ENCODE measurements at places on chromosomes 13 and 19.
A peak's percentile ranks its signal among the peaks of the same experiment; 100 is the strongest.

DNA sequence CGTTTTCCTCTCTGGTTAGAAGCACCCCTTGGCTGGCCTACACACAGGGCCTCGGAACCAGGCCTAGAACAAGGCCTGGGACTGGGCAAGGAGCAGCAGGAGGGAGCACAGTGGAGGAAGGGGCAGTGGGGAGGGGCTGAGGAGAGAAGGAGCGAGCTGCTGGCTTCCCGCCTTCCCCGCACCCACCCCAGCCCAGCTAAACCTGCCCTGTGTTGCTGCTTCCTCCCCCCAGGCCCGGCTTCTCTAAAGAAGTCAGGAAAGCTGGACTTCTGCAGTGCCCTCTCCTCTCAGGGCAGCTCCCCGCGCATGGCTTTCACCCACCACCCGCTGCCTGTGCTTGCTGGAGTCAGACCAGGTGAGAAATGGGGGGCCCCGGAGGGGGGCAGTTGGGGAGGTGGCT, 24.3 kb downstream of the LYL1 start:
- no peak for DNase-seq

GRCh38 chr13:34772206-34772605, 169.9 kb upstream of the NBEA start:
- no peak for DNase-seq

GRCh38 chr19:21463449-21464105, 41.8 kb upstream of the ZNF429 start:
- no peak for DNase-seq

GRCh38 chr13:94416454-94417080, 62.9 kb downstream of the DCT start:
- peak; percentile 35 for DNase-seq

DNA sequence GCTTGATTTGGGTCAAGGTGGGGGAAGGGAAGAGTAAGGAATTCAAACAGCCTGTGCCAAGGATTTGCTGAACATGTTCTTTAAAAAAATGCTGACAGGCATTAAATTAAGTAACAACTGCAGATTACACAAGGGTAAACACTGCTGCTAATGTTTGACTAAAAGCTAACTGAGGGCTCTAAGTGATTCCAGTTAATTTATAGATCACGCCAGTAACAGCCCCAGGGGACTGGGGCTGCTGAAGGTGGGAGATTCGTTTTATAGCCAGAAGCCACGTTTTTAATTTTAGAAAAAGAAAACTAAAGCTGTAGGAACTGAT, 321.7 kb downstream of the DLEU7 start:
- peak; percentile 60 for DNase-seq

DNA sequence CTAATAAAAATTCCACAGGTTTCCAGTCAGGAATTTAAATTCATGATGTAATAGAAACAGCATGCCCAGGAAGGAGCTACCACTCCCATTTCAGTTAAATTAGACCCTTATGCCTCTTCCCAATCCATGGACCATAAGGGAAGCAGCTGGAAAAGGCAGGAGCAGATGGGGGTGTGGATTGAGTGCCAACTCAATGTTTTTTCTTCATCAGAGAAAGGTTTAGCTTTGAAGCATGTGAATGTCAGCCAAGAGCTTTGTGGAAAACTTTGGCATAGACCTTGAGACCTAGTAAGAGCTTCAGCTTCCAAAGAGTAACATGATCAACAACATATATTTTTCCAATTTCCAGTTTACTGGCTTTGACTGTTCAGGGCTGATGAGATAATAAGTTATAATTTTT, 2139.9 kb downstream of the PCDH9 start:
- no peak for DNase-seq

DNA sequence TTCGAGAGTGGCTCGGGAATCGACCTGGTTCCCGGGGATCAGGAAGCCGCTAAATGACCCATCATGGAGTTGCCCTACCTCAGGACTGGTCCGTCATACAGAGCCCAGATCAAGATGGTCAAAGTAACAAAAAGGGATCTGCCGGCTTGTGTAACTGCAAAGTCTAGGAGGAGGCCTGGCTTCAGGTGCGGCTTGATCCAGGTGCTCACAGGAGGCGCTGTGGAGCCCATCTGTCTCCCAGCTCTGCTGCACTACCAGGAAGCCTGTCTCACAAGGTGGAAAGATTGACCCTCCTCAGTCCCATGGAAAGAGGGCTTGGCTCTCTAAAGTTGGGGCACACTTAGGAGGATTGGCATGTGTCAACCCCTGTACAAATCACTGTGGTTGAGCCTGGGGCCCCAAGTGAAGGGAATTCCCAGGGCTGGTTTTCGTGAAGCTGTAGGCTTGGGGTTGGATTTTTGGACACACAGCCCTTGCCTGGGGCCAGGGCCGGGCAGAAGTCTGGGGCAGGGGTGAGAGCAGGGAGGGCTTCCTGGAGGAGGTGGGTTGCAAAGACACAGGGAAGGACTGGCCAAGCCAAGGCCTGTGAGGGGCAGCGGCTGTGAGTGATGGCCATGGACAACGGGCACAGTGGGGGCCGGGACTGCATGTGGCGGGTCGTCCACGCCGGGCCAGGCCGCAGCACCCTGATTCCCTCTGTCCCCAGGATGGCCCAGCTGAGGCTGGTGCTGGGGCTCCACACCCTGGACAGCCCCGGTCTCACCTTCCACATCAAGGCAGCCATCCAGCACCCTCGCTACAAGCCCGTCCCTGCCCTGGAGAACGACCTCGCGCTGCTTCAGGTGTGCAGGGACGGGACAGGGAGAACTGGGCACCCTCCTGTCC, 4.2 kb downstream of the GZMM start:
- DNase-seq: no peak

GRCh38 chr19:52600639-52601024, 30.5 kb downstream of the ZNF701 start:
- no peak for DNase-seq

DNA sequence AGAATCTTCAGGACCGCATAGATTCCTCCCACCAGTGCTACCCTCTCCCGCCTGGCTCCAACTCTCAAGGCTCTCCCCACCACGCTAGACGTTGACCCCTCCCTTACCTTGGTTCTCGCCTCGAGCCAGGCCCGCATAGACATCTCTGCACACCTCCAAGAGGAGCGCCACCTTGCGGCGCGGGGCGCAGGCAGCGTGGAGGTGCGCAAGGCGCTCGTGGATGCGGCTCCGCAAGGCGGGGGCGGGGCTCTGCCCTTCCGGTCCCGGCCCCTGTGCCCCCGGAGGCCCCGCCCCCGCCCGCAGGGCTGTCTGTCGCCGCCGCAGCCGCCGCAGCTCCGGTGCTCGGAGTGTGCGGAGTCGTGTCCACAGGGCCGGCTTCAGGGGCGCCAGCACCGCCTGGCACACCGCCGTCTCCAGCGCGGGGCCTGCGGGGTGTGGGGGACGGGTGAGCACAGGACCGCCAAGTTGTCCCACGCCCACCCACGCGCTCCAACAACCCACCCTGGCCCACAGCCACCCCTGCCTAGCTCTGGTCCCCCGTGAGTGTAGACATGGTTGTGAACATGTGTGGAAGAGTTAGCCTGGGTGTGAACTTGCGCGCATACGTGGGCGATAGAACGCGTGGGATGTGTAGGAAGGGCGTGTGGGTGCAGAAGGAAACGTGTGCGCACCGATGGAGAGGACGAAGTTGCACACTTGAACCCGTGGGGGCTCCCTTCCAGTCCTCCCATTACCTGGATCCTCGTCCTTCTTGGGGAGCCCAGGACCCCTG, 8.1 kb downstream of the RINL start:
- peak; percentile 62 for DNase-seq

DNA sequence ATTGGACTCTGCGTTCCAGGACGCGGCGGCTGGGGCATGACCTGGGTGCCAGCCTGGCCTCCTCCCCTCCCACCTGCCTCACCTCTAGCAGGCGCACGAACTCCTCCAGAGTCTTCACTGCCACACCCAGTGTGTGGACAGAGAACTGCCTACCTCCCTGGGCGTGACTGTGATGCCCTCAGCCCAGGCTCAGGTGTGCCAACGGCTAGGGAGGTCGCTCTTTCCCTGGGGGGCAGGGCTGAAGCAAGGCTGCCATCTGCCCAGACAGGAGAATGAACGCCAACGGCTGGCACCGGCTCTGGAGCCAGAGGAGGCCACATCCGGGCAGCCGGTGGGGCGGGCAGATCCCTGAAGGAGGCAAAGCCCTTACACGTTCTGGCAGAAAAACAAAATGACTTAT, 11.3 kb downstream of the NANOS3 start:
- DNase-seq: no peak

DNA sequence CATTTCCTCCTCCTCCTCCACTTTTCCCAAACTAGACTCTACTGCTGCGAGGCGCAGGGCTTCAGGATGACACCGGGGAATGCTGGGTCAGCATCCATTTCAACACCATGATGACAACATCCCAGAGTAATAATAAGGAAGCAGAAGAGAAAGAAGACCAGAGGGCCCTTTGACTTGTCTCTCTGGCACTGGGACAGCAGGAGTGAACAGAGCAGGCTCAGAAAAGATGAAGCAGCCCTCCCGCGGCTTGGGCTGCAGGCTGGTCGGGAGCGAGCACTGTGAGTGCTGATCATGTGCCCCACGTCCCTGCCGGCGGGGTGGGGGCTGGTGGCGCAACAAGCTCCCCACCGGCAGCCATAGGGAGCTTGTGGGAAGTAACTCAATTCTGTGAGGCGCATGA, 30.5 kb downstream of the RANBP3 start:
- DNase-seq: peak; percentile 84

DNA sequence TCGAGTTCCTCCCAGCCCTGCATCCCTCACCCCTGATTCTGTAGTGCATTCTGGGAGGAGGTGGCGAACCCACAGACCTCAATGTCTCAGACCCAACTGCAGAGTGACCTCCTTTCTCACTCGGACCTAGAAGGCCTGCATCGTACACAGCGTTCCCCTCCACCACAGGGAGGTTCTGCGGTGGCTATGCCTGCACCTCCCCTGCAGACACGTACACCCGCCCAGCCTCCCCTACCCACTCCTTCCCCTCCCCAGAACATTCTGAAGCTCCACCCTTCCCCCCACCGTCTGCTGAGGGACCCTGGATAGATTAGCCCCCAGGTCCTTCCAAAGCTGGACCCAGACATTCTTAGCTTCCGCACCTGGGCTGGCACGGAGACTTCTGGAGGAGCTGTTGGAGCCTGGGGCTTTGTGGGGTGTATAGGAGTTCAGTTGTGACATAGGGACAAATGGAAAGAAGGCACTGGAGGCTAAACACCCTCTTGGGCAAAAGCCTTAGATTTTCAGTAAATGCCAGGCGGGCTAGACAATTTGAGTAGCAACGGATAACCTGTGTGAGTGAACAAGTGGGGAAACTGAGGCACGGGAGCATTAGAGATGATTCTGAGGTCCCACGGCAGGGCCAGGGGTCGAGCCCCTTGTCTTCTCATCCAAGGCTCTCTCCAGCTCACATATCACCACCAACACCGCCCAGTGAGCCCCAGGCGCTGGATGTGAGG, 420 bp upstream of the FSD1 start:
- DNase-seq: no peak

- no peak for DNase-seq
Observed at GRCh38 chr19:18194181-18194530, 1.1 kb downstream of the MPV17L2 start.

GRCh38 chr13:71378961-71379905, 487.8 kb downstream of the DACH1 start:
- DNase-seq: peak; percentile 19

DNA sequence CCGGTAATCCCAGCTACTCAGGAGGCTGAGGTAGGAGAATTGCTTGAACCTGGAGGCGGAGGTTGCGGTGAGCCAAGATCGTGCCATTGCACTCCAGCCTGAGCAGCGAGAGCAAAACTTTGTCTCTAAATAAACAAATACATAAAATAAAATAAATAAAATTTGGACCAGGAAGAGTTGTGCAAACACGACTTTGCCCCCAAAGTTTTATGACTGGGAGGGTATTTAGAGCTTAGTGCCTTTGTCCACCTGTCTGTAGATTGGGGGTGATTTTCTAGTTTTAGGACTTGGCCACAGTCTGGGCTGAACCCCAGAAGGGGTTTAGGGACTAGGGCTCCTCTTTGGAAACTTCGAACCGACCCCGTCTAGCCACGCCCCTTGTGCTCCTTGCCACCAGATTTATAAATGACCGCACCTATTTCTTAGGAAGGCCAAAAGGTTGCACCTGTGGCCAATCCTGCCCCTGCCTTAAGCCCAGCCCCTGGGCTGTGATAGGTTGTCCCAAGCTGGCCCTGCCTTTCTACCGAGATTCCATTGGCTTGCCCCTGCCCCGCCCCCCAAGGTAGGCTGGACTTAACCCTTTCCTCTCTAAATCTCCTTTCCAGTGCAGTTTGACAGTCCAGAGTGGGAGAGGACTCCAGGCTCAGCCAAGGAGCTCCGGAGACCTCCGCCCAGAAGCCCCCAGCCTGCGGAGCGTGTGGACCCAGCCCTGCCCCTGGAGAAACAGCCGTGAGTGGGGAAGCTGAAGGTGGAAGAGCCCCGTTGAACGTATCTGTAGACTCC, 5.3 kb downstream of the SHD start:
- DNase-seq: no peak

DNA sequence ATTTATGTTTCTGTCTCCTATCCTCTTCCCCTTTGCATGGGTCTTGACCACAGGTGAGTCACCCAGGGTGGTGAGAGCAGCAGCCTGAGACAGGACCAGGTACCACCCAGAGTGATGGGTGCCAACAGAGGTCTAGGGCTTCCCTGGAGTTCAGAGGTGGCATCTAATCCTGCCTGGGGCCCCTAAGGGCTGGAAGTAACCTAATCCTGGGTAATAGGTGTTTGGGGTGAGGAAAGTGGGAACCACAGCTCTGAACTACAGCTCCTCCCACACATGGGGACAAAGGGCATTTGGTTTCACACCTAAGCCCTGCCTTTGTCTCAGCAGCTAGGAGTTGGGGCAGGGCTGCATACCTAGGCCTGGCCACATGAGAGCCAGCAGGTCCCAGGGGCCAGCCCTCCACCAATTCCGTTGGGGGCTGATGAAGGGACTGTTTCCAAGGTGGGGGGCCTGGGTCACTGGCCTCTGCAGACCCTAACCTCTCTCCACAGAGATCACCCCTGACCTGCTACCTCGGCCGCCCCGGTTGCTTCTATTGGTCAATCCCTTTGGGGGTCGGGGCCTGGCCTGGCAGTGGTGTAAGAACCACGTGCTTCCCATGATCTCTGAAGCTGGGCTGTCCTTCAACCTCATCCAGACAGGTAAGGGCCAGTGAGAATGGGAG, 8.0 kb downstream of the SPHK2 start:
- no peak for DNase-seq

GRCh38 chr19:15550929-15551292, 42.6 kb downstream of the CYP4F22 start:
- no peak for DNase-seq

- DNase-seq: peak; percentile 75
Observed at GRCh38 chr13:51286135-51287002, 53.1 kb upstream of the SERPINE3 start.

DNA sequence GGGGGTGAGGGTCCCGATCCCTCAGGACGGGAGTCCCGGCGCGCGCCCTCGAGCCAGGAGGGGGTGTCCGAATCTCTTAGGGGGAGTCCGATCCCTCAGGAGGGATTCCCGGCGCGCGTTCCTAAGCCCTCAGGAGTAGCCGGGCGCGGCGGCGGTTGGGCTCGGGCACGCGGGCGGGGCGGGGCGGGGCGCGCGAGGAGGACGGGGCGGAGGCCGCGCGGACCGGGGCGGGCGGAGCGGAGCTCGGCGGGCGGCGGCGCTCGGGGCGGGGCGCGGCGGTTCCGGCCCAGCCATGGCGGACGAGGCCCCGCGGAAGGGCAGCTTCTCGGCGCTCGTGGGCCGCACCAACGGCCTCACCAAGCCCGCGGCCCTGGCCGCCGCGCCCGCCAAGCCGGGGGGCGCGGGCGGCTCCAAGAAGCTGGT, at the start of gene CUL4A:
CUL4A (plus strand) TSS at position 278 of the 423 bp plus-strand sequence; CDS start at position 293, 15 bp downstream.
- DNase-seq: peak; percentile 64

Data from fibroblast of pulmonary artery (primary cell).